ENCODE measurements at places on chromosomes 16 and 17.

DNA sequence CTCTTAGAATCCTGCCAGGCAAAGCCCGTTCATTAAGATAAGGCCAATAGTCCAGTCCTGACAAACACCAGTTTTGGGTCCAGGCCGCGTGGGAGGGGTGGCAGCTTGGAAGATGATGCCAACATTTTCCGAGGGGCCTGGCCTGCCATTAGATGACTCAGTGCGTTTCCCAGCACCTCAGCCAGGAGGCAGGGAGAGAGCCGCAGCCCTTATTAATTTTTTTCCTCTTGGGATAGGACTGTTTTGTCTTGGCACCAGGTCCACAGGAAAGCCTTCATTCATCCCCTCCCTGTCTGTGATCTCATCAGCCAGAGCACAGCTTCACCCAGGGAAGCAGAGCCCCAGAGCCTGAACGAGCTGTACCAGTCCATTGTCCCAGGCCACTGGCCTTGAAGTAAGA, 4.7 kb upstream of the NDEL1 start:
- DNase-seq, result peak; percentile 95

DNA sequence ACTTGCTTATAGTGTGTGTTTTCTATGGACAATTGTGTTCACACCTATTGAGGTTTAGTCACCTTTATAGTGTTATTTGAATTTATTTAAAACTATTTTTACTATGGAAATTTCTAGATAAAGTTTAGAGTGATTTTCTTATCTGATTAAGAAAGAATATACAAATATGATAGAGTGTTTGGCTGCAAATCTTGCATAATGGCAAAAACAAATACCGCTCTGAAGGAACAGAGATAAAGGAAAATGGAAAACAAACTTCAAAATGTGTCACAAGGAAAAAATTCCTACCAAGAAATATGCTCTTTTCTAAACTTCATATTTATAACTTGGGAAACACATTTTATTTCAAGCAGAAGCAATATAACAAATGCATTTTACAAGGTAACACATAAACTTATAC, 423.1 kb downstream of the TOX3 start:
- no peak for DNase-seq

DNA sequence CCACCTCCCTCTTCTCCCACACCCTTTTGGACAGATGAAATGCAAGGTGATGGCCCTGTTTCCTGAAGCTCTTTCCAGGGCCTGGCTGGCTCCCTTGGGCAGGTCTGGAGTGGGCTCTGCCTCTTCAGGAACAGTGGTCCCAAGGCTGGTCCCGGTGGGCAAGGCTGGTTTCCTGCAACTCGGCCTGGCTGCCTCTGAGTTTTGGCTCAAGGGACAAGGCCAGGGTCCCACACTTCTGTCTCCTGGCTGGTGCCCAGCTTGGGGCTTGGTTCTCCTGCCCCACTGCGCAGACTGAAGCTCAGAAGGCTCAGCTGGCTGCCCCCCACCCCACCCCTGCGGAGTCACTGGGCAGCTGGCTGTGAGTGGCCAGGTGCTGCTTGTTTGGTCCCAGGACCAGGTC, 3.8 kb upstream of the ACTG1 start:
- no peak for DNase-seq

- DNase-seq, result no peak
These were observed 24.4 kb downstream of the YPEL2 start for GRCh38 chr17:59355702-59356325.

- no peak for DNase-seq
These were observed 12.5 kb upstream of the CIBAR2 start for GRCh38 chr16:85124636-85125346.

- peak; percentile 66 for DNase-seq
These were observed 3.0 kb upstream of the CHD3 start for GRCh38 chr17:7885367-7886226.

GRCh38 chr17:39187152-39187830, 10.2 kb downstream of the CACNB1 start:
- no peak for DNase-seq

- DNase-seq, result no peak
These were observed 4.4 kb upstream of the MYO1C start for GRCh38 chr17:1496869-1497268.

DNA sequence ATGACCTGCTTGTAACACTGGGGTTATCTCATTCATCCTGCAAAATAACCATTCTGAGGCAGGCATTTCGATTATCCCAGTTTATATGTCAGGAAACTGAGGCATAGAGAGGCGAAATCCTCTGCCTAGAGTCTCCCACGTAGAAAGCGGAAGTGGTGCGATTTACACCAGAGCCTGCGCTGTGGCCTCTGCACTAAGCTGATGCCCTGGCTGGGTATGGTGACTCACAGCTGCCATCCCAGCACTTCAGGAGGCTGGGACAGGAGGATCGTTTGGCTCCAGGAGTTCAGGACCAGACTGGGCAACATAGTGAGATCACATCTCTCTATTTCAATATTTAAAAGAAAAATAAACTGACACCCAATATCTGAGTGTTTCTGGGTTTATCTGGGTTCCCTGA, 59.3 kb upstream of the BCO1 start:
- no peak for DNase-seq

DNA sequence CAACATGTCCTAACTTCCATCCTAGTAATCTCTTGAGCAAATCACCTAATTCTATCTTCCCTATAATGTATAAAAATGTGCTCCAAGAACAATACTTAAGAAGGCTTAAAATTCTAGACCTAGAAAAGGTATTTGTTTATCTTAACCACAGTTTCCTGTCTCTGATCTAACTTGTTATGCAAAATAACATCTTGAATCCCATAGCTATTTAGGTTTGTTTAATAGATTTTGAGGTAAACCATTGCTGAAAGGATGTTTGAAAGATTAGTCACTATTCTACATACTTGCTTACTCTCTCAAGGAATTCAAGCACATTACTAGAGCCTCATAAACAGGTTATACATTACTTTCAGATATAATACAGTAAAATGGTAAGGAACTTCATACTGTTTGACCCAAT, 13.0 kb downstream of the CA10 start:
- no peak for DNase-seq

GRCh38 chr17:73548620-73549311, 95.5 kb downstream of the SDK2 start:
- DNase-seq, result no peak

GRCh38 chr16:24995469-24995868, 19.7 kb downstream of the ARHGAP17 start:
- DNase-seq, result no peak

DNA sequence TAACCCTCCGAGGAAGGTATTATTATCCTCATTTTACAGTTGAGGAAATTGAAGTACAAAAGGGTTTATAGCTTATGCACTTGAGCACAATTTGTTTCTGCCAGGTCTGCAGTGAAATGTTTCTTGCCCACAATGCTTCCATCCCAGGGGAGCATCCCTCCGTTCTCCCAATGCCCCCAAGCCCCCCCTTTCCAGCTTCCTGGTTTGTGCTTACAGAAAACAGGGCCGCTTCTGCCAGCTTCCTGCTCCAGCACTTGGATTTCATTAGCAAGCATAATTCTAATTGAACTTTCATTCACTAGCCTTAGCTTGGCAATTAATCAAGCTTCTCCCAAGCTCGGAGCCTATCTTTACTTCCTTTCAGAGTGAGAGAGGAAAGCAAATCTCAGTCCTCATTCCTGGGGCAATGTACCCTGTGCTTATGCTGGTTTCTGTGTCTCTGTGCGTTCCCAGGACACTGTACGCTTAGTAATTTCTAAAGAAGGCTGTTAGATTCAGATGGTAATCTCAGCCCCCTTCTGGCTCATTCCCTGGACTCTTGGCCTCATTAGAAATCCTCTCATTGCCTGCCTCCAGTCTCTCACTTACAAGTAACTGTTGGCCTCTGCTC, 141.6 kb downstream of the HS3ST2 start:
- no peak for DNase-seq
